ENCODE measurements at places on chromosomes 5 and 9.

DNA sequence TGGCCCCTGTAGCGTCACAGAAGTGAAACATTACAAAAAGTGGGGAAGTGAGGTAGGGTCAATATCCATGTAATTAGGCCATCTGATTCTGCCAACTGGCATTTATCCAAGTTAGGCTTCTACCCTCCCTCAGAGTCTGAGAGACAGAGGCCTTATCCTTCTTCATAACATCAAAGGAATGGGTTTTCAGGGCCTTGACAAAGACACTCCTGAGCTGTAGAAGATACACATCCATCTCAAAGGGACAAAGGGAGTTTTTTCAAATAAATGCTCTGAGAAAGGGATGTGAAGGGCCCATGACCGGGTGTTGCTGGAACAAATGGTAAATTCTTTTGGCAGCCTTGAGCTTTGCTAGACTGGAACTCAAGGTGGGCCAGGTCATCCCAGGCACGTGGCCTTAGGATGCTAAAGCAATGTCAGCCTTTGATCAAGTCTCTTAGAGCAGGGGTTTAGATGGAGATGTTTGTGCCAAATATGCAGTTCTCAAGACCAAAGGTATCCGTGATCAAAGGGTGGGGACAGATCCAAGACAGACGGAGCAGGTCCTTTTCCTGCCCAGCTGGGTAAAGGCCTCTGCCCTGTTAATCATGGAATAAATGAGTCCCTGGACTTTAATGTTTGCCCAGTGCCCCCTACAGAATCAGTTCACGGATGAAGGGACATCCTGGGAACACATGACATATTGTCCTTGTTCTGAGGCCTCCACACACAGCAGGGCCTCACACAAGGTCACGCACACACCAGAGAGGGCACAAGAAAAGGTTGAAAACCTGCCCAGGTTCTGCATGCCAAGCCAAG lies 10.0 kb upstream of the FAM169A start:
- no peak for DNase-seq

GRCh38 chr5:159850160-159850559 lies 66.1 kb upstream of the ADRA1B start:
- DNase-seq, result no peak

DNA sequence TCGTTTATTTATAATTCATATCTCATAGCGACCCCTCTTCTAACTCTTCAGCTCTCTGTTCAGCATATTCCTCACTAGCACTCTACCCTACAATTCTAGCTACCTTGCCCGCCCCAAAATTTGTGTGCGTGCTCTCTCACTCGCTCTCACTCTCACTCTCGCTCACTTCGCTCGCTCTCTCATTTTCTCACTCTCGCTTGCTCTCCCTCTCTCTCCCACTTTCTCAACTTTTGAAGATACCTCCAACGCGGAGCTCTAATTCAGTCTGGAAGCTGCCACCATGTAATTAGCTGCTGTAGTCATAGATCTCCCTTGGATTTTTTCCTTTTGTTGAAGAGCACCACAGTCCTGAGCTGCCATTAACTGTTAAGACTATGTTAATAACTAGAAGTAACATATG lies 30.4 kb downstream of the GPR21 start:
- no peak for DNase-seq

- no peak for DNase-seq
Observed at GRCh38 chr9:94480205-94480604, 74.7 kb upstream of the PCAT7 start.

DNA sequence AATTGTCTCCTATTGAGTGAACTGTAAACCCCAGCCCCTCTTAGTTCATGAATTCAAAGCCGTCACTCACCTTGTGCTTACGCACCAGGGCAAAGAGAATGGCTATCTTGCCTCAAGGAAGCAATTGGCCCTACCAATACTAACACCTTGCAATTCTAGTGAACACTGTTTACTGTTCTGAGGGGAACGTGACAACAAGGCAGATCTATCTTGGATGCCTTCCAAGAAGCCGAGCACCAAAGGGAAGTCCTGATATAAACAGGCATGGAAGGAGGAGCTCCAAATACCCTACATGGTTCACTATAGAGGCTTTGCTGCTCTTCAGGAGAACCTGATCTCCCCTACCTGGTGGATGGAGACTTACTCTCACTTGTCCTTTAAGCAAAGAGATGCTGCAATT lies 1.7 kb upstream of the PLPPR1 start:
- no peak for DNase-seq

DNA sequence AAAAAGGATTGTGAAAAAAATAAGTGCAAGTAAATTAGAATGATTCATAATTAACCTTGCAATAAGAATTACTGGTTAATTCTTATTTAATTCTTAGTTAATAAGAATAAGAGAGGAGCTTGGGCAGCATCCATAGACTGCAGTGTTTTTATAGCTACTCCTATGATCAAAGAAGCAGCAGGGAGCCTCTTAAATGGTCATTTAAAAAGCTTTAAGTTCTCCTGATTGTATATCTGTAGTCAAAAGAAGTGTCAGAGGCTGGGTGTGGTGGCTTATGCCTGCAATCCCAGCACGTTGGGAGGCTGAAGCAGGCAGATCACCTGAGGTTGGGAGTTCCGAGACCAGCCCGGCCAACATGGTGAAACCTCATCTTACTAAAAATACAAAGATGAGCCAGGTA lies 14.4 kb downstream of the ACER2 start:
- DNase-seq, result no peak

Measured in activated CD4-positive, alpha-beta T cell treated with anti-CD3 and anti-CD28 coated beads, Interleukin-2, amount 50 U/mL, for 24 hours (primary cell).